ENCODE measurements at places on chromosomes 16 and 17.

- no peak for DNase-seq
These were observed 24.5 kb downstream of the FCSK start for GRCh38 chr16:70478912-70479341.

- no peak for DNase-seq
These were observed 790 bp downstream of the CRHR1 start for GRCh38 chr17:45784741-45785479.

DNA sequence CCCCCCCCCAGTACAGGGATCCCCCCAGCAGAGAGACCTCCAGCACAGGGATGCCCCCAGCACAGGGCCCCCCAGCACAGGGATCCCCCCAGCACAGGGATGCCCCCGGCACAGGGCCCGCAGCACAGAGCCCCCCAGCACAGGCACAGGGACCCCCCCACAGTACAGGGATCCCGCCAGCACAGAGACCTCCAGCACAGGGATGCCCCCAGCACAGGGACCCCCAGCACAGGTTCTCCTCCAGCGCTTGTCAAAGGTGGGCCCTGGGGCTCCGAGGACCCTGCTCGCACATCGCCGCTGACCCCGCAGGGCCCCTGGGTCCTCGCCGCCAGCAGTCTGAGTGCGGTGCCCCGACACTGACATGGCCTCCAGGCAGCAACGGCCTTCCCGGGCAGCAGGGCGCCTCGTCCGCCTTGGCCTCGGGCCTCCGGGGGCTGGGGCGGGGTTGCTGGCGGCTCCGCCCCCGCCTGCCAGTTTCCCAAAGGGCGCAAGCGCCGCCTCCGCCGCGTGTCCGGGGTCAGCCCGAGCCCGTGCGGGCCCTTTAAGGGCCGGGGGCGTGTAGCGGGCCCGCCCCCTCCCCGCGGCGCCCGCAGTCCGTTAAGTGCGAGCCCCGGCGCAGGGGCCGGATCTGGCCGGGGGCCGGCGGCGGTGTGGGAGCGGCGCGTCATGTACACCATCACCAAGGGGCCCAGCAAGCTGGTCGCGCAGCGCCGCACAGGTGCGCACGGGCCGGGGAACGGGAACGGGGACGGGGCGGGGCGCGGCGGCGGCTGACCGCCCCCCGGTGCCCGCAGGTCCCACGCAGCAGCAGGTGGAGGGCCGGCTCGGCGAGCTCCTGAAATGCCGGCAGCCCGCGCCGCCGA, at the start of gene MCRIP2:
Gene MCRIP2 (plus strand): TSS at position 503 of the 863 bp plus-strand sequence. CDS start 164 bp downstream, at position 667.
- DNase-seq: peak; percentile 61

DNA sequence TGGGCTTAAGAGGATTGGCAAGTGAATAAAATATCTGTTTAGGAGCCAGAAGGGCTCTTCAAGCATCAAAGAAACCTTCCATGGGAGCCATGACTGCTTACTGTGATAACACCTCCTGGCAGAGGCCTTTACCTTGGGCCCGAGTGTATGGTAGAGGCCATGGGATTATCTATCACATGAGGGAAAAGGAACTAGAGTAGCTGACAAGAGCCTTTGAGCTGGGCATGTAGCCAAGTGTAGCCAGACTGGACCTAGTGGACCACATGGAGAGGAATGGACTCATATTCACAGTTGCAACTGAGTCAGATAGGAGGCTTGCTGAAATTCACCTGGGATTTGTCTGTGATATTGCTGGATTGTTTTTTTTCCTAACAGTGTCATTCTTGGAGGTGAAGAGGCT, 276.0 kb upstream of the ZFHX3 start:
- peak; percentile 22 for DNase-seq

DNA sequence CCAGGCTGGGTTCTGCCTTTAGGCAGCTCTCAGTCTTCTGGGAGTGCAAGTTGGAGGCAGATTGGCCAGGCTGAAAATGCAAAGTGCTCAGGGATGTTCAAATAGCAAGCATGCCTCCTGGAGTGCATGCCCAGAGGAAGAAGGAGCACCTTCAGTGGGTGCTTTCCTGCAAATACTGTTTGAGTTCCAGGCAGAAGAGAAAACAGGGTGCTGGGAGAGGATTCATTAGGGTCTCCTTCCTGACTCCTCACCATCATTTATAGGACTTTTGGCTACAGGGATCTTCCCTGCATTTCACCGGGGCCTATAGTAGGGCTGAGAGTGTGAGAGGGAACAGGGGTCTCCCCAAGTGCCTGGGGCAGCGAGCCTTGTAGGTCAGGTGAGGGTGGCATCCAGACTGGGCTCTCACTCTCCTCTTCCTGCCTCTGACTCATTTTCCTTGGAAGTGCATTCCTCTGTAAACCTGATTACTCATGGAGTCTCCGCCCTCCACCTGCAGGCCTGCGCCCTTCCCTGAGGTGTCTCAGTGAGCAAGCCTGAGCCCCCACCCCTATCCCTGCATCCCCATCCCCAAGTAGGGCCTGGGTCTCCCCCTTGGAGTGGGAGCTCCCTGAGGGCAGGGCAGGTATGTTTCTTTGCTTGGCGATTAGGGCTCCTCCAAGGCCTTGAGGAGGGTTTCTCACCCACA, 17.1 kb upstream of the TNS4 start:
- DNase-seq: no peak

- peak; percentile 73 for DNase-seq
These were observed 5.1 kb downstream of the CYB5D1 start for GRCh38 chr17:7862692-7863437.

DNA sequence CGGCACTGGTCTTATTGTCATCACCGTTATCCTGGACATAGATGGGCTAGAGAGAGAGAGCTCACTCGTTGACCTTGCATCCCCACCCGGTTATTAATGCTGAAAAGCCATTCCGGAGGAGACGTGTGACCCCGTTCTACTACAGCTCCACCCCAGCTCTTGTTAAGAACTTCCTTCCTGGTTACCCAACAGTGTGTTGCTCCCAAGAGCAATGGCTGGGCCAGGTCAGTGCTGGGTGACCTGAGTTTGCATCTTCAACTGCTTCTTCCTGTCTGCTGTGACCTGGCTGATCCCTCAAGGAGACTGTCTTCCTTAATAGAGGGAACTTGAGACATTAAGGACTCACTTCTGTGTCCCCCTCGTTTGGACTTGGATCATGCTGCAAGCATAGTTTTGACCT, 96.1 kb upstream of the SDK2 start:
- no peak for DNase-seq

DNA sequence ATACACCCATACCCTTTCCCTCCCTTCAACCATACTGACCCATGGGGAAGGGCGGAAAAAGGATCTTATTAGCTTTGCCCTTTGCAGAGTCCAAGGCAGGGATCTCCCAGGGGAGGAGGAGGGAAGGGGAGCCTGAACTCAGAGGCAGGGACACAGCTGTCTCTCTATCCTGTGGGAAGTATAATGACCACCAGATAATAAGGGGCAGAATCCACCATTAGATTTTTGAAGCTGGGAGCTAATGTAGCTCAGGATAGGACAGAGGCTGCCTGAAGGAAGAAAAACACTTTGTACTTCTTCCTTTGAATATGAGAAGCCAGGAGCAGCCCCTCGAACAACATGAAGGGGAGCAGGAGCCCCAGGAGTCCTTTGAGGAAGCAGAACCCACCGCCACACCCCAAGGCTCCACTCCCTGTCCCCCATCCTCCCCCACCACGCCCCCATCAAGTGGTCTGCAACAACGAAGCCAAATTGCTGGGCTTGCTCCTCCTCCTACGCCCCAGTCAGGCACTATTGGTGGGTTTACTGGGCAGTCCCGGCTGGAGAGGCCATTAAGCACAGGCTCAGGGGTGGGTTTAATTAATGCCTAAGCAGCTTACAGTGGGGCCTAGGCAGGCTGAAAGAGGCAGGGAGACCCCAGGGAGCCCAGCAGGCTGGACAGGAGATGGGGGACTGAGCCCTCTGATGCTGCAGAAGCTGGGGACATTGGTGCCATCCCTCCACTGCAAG, 5.3 kb downstream of the MPP2 start:
- no peak for DNase-seq

DNA sequence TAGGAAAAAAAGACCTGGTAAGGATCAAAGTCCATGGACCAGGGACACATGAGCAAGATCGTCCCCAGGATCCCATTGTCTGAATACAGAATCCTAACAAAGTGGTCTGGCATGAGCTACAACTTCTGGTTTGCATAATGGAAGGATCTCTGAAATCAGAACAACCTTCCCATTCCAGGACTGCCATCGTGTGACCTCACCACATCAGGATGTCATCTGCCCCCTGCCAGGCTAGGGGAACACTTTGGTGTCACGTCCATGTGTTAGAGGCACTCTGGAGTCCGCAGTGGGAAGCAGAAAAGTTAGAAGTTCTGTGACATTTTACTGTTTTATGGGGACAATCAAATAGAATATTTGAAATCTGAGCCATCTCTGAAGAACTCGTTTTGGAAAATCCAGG, 160.7 kb downstream of the RGS9 start:
- peak; percentile 5 for DNase-seq
